NCI-H82 (cell line): ENCODE measurements at places on chromosomes 1 and 21.

DNA sequence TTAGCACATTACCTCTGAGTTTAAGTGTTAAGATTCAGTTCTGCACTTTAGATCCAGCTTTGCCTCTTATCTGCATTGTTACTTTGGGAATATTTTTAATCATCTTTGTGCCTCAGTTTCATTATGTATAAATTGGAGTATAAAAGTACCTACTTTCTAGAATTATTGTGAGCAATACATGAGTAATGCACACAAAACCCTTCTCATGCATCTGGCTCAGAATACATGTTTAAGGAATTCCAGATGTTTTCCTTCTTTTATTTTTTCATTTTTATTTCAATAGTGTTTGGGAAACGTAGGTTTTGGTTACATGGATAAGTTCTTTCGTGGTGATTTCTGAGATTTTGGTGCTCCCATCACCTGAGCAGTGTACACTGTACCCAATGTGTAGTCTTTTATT, 14.2 kb downstream of the C8A start:
- no peak for DNase-seq

DNA sequence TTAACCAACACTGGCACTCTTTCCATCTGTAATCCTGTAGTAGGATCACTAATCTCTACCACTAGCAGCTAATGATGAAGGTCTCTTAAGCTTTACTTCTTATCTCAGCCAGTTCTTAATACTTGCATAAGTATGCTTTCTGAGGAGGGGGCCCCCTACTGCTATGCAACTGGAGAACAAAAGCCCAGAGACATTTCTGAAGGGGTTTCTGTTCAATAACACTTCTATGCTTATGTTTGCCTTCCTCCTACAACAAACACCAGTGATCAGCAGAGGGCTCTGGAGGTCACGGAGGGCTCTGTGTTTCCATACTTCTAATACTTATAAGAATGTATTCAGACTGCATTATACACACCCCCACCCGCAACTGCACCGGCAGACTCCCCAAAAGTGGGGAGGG, 215.8 kb downstream of the BARHL2 start:
- peak; percentile 96 for DNase-seq

GRCh38 chr1:36874271-36875060, 159.8 kb downstream of the GRIK3 start:
- DNase-seq, result no peak

DNA sequence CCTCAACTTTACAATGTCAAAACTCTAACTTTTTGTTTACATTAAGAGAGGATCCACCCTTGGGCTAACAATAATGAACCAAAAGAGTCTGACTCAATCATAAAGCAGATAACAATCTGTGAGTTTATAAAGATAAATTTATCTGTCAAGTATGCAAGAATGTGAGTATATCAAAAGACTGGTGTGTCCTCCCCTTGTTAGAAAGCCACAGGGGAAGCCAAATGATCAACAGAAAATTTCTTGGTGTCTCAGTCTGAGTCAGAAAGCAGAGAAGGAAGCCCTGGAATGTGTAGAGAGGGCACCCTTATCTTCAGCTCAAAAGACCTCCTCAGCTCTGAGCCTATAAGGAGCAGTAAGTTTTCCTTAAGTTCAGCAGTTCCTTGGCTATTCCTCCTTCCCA, 13.9 kb upstream of the PDIK1L start:
- no peak for DNase-seq

DNA sequence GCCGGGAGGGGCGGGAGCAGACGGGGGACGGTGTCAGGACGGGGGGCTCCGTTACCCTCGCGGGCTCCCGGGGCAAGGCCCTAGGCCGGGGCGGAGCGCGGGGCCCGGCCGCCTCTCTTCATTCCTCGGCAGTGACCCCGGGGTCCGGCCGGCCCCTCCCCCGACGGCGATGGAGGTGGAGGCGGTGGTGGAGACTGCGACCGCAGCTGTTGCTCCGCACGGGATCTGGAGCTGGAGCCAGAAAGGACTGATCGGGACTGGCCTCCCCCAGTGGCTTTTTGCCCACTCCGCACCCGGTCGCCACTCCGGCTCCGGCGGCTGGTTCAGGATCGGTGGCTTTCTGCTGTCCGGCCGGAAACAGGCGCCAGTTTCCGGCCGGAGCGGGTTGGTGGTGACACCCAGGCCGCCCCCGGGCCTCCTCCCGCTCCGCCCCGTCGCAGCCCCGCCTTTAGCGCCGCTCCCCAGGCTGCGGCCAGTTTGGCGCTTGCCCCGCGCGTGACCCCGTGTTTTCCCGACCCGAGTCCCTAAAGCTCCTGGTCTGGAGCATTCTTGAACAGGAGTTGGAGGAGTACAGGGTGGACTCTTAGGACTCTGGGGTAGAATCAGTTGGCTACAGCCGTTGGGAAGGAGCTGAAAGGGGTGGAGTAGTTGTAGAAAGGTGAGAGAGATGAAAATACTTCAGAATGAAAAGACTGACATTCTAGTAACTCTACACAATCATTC, at the start of gene OTUD7B:
Gene OTUD7B, minus strand, starts transcription at position 334 of the 723 bp plus-strand sequence. CDS start 33,216 bp downstream, outside the sequence.
- peak; percentile 93 for DNase-seq

DNA sequence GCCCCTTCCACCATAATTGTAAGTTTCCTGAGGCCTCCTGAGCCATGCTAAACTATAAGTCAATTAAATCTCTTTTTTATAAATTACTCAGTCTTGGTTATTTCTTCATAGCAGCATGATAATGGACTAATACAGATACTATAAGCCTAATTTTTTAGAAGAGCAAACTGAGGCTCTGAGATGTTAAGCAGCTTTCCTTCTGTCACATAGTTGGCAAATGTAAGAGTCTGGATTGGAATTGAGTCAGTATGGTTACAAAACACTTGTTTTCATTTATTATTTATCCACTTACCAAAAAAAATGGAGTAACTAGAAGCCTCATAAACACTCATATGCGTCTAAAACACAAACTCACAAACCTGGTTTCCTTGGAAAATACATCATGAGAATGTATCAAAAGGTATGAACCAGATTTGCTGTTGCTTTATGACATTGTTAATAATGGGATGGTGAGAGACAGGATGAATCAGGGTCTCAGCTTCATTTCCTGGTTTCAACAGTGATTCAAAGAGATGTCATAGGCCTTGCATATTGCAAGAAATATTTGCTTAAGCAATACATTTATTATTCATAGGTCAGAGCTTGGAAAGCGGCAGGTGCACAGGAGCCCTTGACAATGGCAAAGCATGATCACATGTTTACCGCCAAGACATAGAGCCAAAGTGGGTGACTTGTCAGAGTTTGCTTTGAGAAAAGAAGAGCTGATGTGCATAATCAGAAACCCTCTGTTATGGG, 221.5 kb downstream of the GRIK1 start:
- DNase-seq, result no peak

GRCh38 chr1:61741711-61742619, at the start of gene PATJ:
Gene PATJ, plus strand, starts transcription at chr1:61742480. Its CDS starts 20,413 bp downstream, at chr1:61762893.
- DNase-seq, result peak; percentile 54

GRCh38 chr1:14443164-14443787, 155.2 kb upstream of the KAZN start:
- DNase-seq, result peak; percentile 16

- no peak for DNase-seq
Observed at GRCh38 chr1:40886318-40887011, 24.3 kb upstream of the CITED4 start.
